ENCODE measurements at places on chromosomes 12 and 14. TPM values are rescaled to one million over a fixed set of nuclear protein-coding genes. Genes with fewer than 3 reads are reported as not detected.

DNA sequence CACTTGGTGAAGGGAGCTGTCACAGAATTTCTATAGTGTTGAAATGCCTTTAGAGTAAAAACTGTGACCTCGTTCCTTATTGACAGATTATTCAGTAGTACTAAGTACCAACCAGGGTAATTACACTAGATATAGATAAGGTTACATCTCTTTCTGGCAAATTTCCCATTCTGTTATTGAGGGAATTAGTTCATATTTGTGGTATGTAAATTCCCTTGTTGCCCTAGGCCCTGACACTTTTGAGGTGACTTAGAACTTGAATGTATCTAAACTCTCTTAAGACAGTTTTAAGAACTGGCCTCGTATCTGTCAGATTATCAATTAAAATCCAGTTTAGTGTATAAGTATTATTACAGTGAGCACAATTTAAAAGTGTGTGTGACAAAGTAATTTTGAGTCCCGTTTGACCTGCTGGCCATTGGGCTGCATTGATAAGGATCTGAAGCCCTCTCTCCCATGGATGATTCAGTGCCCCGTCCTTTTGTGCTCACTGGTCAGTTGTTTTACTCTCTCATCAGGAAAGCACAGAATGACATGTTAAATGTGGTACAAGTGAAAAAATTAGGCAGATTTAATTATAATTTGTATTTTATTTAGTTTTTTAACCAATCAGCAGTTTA lies 123.2 kb downstream of the GPR135 start:
- no peak for DNase-seq
- H3K36me3 ChIP-seq: peaks cover 1% of the 10 kb centered on the region

DNA sequence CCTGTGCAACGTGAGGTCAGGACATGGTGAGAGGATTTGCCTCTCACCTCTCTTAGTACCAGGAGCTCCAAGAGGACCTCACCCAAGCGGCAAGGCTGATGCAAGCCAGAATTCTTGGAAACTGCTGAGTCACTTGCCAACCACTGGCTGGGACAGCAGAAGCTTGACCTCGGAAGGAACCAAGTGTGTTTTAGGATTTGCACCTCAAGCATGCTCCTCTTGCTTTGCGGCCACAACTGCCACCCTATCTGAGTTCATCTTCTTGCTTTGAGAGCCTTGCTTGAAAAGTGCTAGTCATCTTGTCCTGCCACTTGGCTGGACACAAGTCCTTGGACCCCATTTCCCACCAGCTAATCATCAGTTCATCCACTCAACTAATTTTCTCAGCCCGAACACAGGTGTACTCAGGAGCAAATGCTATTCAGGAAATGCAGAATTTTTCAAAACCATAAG lies 195.8 kb downstream of the SLC25A21 start:
- H3K27me3 ChIP-seq: no peaks in the 10 kb centered on the region
- H3K27ac ChIP-seq: no peak overlapping the region
- no peaks in the 10 kb centered on the region for H3K36me3 ChIP-seq

GRCh38 chr12:97425380-97425779 lies 37.2 kb upstream of the RMST start:
- H3K27me3 ChIP-seq: peaks cover 9% of the 10 kb centered on the region
- no peaks in the 10 kb centered on the region for H3K4me1 ChIP-seq
- H3K4me3 ChIP-seq: no peak overlapping the region
- no peak for DNase-seq

- no peak overlapping the region for H3K27ac ChIP-seq
- no peaks in the 10 kb centered on the region for H3K27me3 ChIP-seq
- no peak for DNase-seq
- no peaks in the 10 kb centered on the region for H3K36me3 ChIP-seq
Measured at GRCh38 chr12:10031771-10032175, 1.3 kb downstream of the CLEC9A start.

DNA sequence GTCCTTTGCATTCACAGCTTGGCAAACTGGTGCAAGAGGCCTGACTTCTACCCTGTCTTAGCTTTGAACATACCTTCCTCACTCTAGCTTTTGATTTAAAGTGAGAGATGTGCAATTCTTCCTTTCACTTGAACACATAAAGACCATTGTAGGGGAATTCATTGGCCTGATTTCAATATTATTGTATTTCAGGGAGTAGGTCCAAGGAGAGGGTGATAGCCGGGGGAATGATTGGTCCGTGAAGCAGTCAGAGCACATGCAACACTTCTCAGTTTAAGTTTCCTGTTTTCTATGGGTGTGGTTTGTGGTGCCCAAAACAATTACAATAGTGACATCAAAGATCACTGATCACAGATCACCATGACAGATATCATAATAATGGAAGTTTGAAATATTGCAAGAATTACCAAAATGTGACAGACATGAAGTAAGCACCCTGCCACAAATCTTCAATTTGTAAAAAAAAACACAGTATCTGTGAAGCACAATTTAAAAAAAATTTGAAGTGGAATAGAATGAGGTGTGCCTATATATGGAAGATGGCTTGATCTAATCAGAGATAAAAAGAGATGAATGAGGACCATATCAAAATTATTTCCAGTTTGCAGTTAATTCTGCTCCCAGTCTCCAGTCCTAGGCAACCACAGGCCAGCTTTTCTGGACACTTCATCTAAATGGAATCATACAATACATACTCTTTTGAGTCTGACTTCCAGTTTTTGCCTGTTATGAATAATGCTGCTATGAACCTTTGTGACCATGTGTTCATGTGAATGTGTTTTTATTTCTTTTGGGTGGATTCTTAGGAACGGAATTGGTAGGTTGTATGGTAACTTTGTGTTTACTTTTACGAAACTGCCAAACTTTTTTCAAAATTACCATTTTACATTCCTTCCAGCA lies 23.2 kb downstream of the BORCS5 start:
- peaks cover 52% of the 10 kb centered on the region for H3K36me3 ChIP-seq
- no peak overlapping the region for H3K4me3 ChIP-seq
- H3K4me1 ChIP-seq: peaks cover 54% of the 10 kb centered on the region

DNA sequence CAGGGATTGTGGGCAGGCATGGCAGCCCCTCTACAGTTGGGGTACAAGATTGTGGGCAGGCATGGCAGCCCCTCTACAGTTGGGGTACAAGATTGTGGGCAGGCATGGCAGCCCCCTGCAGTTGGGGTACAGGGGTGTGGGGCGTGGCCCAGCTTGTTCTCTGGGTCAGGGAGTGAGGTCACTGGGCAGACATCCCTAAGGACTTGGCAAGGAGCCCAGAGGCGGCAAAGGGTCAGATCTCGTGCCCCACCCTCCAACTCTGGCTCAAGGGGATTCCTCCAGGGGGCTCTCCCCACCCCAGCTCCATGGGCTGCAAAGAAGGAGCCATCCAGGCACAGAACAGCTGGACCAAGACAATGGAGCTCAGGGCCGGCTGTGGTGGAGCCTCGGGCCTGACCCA lies 25.8 kb upstream of the NUDT14 start:
- no peaks in the 10 kb centered on the region for H3K36me3 ChIP-seq
- no peak for DNase-seq
- H3K4me1 ChIP-seq: peaks cover 12% of the 10 kb centered on the region
- H3K4me3 ChIP-seq: no peak overlapping the region
- H3K27ac ChIP-seq: no peak overlapping the region

GRCh38 chr12:105221583-105222283 lies 14.2 kb downstream of the APPL2 start:
- peaks cover 24% of the 10 kb centered on the region for H3K4me1 ChIP-seq
- no peak overlapping the region for H3K4me3 ChIP-seq
- no peaks in the 10 kb centered on the region for H3K27me3 ChIP-seq
- no peak for DNase-seq

GRCh38 chr12:52230364-52231281 lies 2.4 kb upstream of the KRT7 start:
- DNase-seq: no peak
- H3K27me3 ChIP-seq: peaks cover 57% of the 10 kb centered on the region
- no peaks in the 10 kb centered on the region for H3K36me3 ChIP-seq
- H3K27ac ChIP-seq: no peak overlapping the region
- no peak overlapping the region for H3K4me3 ChIP-seq

DNA sequence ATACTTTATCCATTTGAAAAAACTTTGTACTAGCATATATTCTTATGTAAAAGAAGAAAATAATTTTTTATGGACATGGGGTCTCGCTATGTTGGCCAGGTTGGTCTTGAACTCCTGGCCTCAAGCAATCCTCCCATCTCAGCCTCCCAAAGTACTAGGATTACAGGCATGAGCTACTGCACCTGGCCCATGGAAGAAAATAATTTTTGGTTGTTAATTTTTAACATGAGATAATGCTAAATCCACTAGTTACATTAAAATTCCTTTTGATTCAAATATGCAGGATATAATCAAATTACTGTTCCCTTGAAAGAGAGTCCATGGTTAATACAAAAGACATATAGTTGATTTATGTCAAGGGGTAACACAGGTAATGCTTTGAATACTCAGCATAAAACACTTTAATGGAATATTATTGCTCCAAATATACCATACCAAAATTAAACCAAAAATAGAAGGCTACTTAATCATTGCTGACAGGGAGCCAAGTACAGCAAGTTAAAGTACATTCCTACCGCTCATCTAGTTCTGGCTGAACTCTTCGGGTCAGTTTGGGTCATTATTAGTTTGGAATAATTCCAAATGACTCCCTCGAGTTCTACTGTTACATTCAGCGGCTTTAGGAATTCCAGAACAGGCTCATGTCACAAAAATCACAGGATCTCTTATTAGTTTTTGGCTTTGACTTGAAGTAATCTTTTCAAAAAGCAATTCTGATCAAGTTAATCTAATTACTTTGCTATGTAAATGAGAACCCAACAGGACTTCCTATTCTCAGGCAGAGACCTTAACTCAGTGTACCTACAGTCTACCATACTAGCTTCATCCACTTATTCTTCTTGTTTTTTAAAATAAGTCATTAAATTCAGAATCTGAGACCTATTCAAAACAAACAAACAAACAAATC lies 6.1 kb downstream of the SOS2 start:
- H3K27ac ChIP-seq: no peak overlapping the region
- no peak for DNase-seq
- peaks cover 16% of the 10 kb centered on the region for H3K36me3 ChIP-seq
- peaks cover 51% of the 10 kb centered on the region for H3K4me1 ChIP-seq
- H3K4me3 ChIP-seq: no peak overlapping the region

DNA sequence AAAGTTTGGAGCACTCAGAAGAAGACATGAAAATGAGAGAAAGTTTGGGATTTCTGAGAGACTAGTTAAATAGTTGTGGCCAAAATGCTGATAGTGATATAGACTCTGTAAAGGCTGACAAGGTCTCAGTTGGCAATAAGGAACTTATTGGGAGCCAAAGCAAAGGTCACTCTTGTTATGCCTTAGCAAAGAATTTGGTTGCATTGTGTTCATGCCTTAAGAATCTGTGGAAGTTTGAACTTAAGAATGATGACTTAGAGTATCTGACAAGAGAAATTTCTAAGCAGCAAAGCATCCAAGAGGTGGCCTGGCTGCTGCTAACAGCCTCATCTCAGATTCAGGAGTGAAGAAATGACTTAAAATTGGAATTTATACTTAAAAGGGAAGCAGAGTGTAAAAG lies 113.8 kb downstream of the PIK3C2G start:
- H3K36me3 ChIP-seq: no peaks in the 10 kb centered on the region
- DNase-seq: no peak
- no peak overlapping the region for H3K4me3 ChIP-seq
- H3K4me1 ChIP-seq: no peaks in the 10 kb centered on the region

- no peak for DNase-seq
- no peak overlapping the region for H3K4me3 ChIP-seq
- no peaks in the 10 kb centered on the region for H3K27me3 ChIP-seq
- H3K4me1 ChIP-seq: peaks cover 5% of the 10 kb centered on the region
- peaks cover 18% of the 10 kb centered on the region for H3K36me3 ChIP-seq
Measured at GRCh38 chr14:92948647-92949046, 25.7 kb downstream of the CHGA start.

DNA sequence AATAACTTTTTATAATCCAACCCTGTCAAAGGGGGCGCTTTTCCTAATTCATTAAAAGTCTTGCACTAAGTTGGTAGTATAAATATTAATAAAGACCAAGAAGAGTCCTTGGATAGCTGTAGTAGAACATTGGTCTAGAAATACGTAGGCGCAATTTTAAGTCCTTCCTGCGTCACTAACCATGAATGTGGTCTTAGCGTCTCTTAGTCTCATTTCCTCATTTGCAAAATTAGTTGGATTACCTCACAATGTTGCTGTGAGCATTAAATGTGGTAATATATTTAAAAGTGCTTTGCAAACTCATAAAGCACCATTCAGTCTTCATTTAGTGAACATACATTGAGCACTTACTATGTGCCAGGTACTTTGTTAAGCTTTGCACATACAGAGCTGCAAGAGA lies 149.7 kb downstream of the AEBP2 start:
- peaks cover 14% of the 10 kb centered on the region for H3K36me3 ChIP-seq
- no peaks in the 10 kb centered on the region for H3K4me1 ChIP-seq
- no peaks in the 10 kb centered on the region for H3K27me3 ChIP-seq
- H3K4me3 ChIP-seq: no peak overlapping the region

DNA sequence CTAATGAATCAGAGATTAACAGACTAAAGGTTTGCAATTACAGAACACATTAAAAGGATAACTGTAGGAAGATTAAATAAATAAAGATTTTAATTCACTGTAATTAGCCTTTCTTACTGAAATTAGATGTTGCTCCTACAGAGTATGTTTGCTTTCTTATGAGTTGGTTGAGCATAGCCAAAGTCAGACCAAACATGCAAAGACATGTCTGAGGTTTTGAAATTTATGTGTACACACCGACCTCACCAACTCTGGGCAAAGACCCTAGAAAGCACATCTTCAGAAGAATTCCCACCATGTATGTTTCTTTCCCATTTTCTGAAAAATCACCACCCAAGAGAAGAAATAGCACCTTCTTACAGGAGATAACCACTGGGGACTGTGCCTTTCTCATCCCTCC lies 159.2 kb downstream of the PAX9 start:
- H3K4me1 ChIP-seq: no peaks in the 10 kb centered on the region
- no peaks in the 10 kb centered on the region for H3K36me3 ChIP-seq
- H3K4me3 ChIP-seq: no peak overlapping the region
- H3K27me3 ChIP-seq: peaks cover 3% of the 10 kb centered on the region
- H3K27ac ChIP-seq: no peak overlapping the region
- DNase-seq: no peak

DNA sequence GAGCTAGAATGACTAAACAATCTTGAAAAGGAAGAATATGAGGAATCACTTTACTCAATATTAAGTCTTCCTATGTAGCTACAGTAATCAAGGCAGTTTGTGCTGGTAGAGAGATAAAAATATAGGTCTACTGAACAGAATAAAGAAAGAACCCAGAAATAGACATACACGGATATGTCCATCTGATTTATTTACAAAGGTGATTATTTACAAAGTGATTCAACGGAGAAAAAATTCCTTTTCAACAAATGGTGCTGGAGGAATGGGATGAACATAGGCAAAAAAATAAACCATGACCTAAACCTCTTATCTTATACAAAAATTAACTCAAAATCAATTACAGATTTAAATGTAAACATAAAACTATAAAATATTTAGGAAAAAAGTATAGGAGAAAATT lies 36.6 kb downstream of the TAOK3 start:
- H3K27ac ChIP-seq: no peak overlapping the region
- no peak overlapping the region for H3K4me3 ChIP-seq
- peaks cover 14% of the 10 kb centered on the region for H3K36me3 ChIP-seq
- peaks cover 29% of the 10 kb centered on the region for H3K4me1 ChIP-seq
- no peak for DNase-seq

Gene RNASE4
- total RNA-seq: 1.0 TPM

Gene CCDC196
- total RNA-seq: not detected

Gene DCN
- not detected for total RNA-seq

Gene SMIM41
- total RNA-seq: not detected

Gene CACNA2D4
- 4.3 TPM for total RNA-seq

Gene TMEM19
- 16.5 TPM for total RNA-seq

Gene TROAP
- 52.6 TPM for total RNA-seq

Gene IGF1
- 0.90 TPM for total RNA-seq

Gene TMCC3
- total RNA-seq: 0.25 TPM

Gene PTPRO
- 0.63 TPM for total RNA-seq

Measured in activated CD8-positive, alpha-beta T cell treated with anti-CD3 and anti-CD28 coated beads for 36 hours (primary cell).